Stimulated activated CD8-positive, alpha-beta memory T cell treated with anti-CD3 and anti-CD28 coated beads, Interleukin-2, amount 100 ng/mL, for 1 hour (primary cell): ENCODE measurements at places on chromosomes 13 and 19.

- no peak for DNase-seq
These were observed 13.5 kb upstream of the PRR19 start for GRCh38 chr19:42288387-42288786.

- DNase-seq: no peak
These were observed 98.0 kb downstream of the PRR20E start for GRCh38 chr13:57264965-57265364.

- no peak for DNase-seq
These were observed 24.0 kb upstream of the KATNAL1 start for GRCh38 chr13:30331331-30331771.

- DNase-seq: no peak
These were observed 4.0 kb downstream of the TMIGD2 start for GRCh38 chr19:4297901-4298809.

DNA sequence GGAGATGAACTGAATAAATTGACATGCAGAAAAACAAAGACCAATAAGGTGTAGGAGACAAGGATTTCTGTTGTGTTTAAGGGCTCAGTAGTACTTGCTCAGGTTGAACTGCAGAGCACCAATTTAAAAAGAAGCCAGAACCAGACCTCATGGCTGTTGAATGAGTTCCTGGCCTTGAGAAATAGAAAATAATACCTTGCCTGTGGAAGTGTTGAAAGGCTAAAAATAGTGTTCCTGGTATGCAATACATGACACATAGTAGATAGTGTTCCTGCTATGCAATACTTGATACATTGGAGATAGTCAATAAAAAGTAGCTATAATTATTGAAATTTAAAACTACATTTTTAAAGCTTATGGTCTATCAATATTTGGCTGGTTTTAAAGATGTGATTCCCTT is 595.8 kb downstream of the PCDH9 start:
- no peak for DNase-seq

DNA sequence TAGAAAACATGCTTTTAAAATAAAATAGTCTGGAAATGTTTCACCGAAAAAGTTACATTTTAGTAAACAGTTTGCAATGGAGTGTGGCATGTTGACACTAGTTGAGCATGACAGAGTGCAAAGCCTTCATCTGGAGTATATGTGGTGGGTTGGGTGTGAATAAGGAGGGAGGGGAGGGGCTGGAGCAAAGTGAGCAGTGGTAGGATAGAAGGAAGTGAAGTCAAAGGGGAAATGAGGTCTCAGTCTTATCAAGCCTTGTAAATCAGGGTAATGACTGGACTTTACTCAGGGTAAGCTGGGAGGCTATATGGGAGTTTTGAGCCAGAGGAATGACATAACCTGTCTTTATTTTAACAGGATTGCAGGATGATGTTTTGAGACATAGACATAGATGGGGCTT is 222.8 kb downstream of the PCDH20 start:
- no peak for DNase-seq

DNA sequence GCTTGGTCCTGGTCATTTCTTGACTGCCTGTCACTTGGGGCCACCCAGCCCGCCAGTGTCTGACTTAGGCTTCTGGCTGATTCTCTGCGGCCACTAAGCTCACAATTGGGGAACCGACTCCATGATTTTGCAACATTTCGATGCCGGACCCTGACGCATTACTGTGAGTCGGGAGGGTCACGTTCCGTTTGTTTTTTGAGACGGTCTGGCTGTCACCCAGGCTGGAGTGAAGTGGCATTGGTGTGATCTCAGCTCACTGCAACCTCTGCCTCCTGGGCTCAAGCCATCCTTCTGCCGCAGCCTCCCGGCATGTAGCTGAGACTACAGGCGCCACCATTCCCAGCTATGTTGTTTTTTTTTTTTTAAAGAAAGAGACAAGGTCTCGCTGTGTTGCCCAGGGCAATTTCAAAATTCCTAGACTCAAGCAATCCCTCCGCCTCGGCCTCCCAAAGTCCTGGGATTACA is 3.2 kb upstream of the ADAT3 start:
- no peak for DNase-seq

GRCh38 chr13:39776439-39776838 is 121.0 kb downstream of the COG6 start:
- DNase-seq: no peak

GRCh38 chr13:46168783-46169182 is 13.2 kb downstream of the LCP1 start:
- no peak for DNase-seq

GRCh38 chr13:28185256-28185655 is 46.9 kb downstream of the PAN3 start:
- DNase-seq: no peak

DNA sequence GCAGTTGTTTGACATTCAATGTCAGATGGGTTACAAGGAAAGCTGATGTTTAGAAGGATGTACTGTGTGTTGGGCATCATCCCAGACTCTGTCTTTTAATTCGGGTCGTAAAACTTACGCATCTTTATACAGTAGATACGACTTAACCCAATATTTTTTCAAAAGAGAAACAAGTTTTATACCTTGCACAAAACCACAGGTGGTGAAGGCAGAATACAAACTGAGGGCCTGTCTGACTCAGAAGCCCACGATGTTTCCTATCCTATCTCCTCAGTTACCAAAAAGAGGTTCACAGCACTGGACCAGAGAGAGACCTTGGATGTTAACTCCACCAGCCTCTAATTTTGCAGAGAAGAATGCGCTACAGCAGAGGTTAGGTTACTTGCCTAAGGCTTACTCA is 477.0 kb downstream of the FOXO1 start:
- DNase-seq: no peak

GRCh38 chr13:109857803-109858202 is 71.4 kb upstream of the IRS2 start:
- DNase-seq: no peak

DNA sequence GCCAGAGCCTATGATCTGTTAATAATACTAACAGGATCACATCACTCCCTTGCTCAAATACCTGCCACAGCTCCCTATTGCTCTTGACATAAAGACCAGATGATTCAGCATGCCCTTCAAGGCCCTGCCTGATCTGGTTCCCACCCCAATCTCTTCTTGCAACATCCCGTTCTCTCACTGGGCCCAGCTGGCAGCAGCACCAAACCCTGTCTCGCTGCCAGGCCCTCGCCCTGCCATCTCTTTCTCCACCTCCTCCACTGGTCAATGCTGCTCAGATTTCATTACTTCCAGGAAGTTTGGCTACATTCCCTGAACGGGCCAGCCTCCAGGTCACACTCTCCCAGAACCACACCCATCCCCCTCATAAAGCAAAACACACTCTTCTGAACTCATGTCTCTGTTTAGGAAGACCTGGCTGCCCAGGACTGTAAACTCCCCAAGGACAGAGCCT is 8.6 kb upstream of the BCAT2 start:
- DNase-seq: no peak

DNA sequence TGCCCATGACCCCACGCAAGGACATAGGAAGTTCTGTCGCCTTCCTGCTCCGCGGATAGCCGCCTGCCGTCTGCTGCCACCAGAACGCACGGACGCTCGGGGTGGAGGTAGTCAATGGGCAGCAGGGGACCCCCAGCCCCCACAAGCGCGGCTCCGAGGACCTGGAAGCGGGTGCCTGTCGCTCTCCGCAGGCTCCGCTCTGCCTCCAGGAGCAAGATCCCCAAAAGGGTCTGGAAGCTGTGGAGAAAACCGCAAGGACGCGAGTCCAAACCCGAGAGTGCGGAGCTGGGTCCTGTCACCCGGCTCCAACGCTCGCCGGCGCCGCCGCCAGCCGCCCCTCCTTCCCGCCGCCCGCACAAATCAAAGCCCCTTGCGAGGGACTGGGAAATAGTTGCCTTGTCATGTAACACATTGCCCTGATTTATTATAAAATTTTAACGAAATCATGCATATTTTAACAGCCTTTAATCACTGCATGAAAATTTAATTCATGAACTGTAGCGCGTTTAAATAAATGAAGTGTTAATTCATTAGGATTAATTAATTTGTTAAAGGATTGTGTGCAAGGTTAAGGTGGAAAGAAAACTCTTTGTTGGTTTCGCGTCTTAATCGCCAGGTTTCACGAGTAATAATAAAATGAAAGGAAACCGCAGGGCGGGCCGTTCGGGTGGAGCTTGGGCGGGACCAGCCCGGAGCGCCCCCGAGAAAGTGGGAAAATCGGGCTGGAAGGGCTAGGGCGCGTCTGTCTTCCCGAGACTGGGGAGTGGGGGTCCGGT is 5.5 kb upstream of the POU4F1 start:
- DNase-seq: no peak

DNA sequence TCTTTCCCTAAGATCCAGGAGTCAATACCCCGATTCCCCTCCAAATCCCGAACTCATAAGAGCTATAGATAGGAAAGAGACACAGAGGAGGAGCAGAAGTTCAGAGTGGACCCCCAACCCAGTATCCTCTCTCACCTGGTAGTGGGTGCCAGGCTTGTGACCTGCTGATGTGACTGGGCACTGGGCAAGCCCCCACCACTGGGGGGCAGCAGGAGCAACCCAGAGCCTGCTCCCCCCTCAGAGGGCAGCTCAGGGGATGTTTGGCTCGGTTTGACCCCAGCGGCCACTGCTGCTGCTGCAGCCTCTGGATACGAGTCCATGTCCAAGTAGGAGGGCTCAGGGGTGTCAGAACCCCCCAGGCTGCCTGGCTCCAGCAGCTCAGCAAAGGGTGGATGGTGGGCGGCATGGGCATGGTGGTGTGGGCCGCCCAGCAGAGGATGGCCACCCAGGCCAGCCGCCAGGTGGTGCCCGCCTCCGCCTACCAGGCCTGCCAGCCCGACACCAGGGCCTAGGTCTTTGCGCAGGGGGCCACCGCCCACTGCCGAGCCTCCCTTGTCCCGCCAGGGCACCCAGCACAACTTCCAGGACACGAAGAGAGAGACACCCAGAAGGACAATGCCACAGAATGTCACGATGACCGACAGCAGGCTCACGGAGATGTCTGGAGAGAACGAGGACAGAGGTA is 7.4 kb downstream of the SYT3 start:
- no peak for DNase-seq

GRCh38 chr19:46475986-46476385 is 4.6 kb upstream of the PNMA8A start:
- no peak for DNase-seq

DNA sequence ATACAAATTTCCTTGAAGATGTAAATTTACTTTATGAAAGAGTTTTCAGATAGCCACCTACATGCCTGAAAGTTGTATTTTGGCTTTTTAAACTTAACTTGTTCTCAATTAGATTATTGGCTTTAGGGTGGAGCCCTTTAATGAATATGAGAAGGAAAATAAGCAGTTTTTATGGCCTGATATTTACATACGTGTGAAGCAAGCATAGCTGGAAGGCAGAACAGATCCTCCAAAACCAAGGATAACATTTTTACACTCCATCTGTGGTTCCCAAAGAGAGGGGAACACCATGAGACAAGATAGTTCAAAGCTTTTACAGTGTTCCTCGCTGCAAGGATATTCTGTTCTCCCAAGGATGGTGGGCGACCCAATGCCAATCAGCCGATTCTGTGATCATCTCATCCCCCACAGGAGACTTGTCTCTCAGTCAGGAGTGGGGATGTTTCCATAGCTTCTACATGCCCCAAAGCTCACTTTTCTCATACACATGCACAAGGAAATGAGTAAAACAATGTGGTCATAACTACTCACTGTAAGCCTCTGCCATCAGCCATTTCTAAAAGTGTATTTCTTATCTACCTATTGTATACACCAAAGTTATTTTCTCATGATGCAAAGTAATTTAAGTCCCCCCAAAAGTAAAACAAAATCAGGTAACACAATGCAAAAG is 24.6 kb upstream of the KBTBD6 start:
- DNase-seq: no peak

- DNase-seq: no peak
These were observed 12.8 kb upstream of the DOCK9 start for GRCh38 chr13:98990701-98991100.

DNA sequence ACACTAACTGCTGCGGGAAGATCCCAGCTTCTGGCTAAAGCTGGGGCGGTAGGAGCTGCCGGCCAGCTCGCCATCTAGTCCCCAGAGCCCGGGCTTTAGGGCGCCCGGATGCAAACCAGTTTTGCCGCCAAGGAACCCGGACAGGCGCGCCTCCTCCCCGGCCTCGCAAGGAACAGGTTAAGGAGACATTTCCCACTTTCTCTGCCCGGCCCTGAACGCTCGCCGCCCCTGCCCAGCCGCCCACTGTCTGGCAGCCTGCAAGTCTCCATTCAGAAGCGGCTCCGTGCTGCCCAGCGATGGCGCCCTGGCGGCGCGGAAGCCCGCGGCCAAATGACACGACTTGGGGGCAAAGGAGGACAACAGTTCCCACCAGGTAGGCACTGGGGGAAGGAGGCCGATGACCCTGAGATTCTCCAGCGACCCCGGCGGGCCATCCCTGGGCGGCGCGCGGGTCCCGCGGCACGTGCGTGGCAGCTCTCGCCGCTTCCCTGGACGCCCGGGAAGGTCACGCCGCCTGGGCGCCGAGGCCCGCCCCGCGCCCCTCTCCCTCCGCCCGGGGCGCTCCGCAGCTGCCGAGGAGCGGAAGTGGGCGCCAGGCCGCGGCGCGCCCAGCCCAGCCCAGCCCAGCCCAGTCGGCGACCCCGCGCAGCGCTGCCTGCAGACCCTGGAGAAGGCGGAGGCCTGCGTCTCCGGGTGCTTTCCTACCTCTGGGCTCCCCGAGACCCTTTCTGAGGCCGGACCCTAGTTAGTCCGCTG is 42.2 kb upstream of the HNRNPA1L2 start:
- DNase-seq: no peak

DNA sequence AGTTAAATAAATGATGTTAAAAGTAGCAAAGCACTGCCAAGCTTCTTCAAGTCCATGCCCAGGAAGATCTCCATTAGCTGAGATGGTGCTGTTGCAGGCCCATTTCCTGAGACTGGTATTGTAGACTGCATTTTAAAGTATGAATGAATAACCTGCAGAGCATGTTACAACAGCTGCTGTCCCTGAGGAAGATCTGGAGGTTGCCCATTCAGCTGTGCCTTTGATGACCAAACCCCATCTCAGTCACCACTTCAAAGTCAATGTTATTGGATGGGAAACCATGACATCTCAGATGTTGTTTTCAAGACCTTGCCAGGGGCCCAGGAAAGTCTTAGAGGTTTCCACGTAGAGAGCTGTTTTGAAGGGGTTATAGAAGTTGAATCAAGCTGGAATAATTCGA is 281.3 kb downstream of the MTUS2 start:
- DNase-seq: no peak

GRCh38 chr19:17220207-17220758 is 5.1 kb downstream of the USE1 start:
- DNase-seq: no peak
